Cardiac fibroblast (primary cell): ENCODE measurements at places on chromosomes 12 and 14.

GRCh38 chr14:95533822-95534221 lies 1.0 kb upstream of the GLRX5 start:
- DNase-seq: no peak

DNA sequence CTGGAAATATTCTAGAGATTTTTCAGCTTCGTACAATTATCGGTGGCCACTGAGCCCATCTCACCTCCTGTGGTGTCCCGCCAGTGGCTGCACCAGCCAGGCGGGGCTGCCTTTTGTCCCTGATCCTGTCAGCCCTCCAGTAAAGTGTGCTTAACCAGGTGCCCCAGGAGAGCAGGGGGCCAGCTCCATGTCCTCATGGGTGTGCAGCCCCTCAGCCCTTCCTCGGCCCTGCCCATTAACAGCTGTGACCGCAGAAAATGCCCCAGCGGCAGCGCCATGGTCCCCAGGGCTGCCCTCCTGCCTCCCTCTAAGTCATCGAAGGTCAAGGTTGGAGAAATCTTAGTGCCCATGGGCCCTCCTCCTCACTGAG lies 188.5 kb downstream of the ZFP36L1 start:
- no peak for DNase-seq

DNA sequence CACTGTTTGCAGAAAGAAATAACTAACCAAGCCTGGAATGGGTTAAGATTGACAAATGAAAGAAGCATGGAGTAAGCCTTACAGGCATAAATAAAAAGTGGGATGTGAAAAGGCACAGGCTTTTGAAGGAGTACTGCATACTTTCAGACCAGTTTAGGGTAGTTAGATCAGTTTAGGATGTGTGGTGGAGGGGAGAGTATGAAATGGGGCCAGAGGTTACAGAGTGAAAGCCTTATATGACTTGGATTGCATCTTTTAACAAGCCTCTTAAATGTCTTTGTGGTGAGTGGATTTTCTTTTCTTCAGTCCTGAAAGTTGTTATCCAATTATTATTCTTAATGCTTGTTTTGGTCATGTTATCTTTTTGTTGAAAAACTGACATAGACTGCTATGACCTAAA lies 52.2 kb upstream of the TRHDE start:
- no peak for DNase-seq

- DNase-seq: no peak
Observed at GRCh38 chr14:47150267-47150666, 498.7 kb upstream of the RPL10L start.

DNA sequence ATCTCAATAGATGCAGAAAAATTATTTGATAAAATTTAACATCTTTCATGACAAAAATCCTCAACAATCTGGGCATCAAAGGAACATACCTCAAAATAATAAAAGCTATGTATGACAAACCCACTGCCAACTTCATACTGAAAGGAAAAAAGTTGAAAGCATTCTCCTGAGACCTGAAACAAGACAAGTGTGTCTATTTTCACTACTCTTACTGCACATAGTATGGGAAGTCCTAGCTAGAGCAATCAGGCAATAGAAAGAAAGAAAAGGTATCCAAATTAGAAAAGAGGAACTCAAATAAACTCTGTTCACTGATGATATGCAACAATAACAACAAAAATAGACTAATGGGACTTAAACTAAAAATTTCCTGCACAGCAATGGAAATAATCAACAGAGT lies 90.1 kb downstream of the SLCO1B1 start:
- no peak for DNase-seq

- DNase-seq: peak; percentile 29
Observed at GRCh38 chr12:90543841-90544240, 411.1 kb downstream of the CCER1 start.
